ENCODE measurements at places on chromosomes 13 and 19. TPM values are rescaled to one million over a fixed set of nuclear protein-coding genes. Genes with fewer than 3 reads are reported as not detected.

SULT2A1 gene
- polyA plus RNA-seq = not detected

HAUS8 gene
- 5.1 TPM for polyA plus RNA-seq

CD37 gene
- 9.6 TPM for polyA plus RNA-seq

ZNF543 gene
- polyA plus RNA-seq = 1.2 TPM

PSG11 gene
- polyA plus RNA-seq = not detected
